ENCODE measurements at places on chromosomes 7 and 10.

- DNase-seq: no peak
These were observed 76.0 kb downstream of the CALD1 start for GRCh38 chr7:134855442-134855841.

- no peak for DNase-seq
These were observed 11.0 kb downstream of the GRID1 start for GRCh38 chr10:86355571-86356038.

- no peak for DNase-seq
These were observed 263.5 kb downstream of the SEMA3D start for GRCh38 chr7:84923348-84923747.

- no peak for DNase-seq
These were observed 122.0 kb upstream of the INSYN2A start for GRCh38 chr10:127318396-127318795.

- DNase-seq: no peak
These were observed 46.7 kb downstream of the NKX6-2 start for GRCh38 chr10:132739225-132739613.

- no peak for DNase-seq
These were observed 365.9 kb downstream of the REEP3 start for GRCh38 chr10:63887023-63887589.

GRCh38 chr10:108358912-108359311, 1194.4 kb upstream of the SORCS1 start:
- no peak for DNase-seq
